ENCODE measurements at places on chromosomes 5 and 9. TPM values are rescaled to one million over a fixed set of nuclear protein-coding genes. Genes with fewer than 3 reads are reported as not detected.

DNA sequence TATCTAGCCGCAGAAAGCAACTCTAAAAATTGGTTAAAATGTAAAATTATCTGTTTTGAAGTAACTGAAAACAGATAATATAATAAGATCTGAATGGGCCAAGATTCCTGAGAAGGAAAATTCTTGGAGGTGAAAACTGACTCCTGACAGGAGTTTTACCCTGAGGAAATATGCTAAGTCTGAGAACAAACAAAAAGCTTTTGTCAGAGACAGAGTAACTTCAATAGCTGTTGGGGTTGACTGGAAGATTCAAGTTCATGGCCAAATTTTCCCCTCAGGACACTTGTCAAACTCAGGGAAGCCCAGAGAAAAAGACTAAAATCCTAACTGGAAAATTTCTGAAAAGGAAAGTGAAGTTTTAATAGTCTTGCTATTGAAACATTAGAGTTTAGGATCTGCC lies 5.7 kb downstream of the PCDHB4 start:
- no peak overlapping the region for H3K4me3 ChIP-seq
- H3K36me3 ChIP-seq, result peaks cover 5% of the 10 kb centered on the region
- peaks cover 23% of the 10 kb centered on the region for H3K27me3 ChIP-seq
- no peak overlapping the region for H3K27ac ChIP-seq
- H3K4me1 ChIP-seq, result no peaks in the 10 kb centered on the region
- DNase-seq, result no peak

CCDC152 gene
- total RNA-seq, result 7.9 TPM

DNA sequence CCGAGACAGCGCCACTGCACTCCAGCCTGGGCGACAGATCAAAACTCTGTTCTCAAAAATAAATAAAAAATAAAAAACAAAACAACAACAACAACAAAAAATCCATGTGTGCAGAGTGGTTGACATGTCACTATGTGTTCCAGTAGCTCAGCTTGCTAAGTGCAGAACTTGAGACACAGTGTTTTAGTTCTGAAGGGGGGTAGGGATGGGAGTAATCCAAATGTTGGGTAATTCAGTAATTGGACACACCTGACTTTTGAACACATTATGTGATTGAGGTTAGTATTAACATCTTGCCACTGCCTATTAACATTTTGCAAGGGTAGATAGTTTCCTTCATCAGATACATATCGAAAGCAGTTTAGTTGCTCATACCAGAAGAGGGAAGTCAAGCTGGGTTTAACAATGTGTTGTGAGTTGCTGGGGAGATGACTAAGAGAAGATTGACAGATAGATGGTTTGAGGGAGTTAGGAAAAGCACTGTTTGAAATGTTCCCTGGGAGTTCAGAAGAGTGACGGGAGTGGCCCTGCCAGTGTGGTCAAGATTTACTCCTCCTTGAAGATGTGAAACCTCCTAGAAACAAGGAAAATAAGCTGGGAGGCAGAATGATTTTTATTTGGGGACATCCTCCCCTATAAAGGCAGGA lies 928 bp downstream of the HACD4 start:
- DNase-seq, result peak; percentile 43
- no peak overlapping the region for H3K4me3 ChIP-seq
- H3K36me3 ChIP-seq, result peaks cover 7% of the 10 kb centered on the region
- H3K27me3 ChIP-seq, result no peaks in the 10 kb centered on the region
- no peak overlapping the region for H3K27ac ChIP-seq

- peaks cover 16% of the 10 kb centered on the region for H3K27me3 ChIP-seq
- H3K4me1 ChIP-seq, result no peaks in the 10 kb centered on the region
- no peak overlapping the region for H3K27ac ChIP-seq
- no peaks in the 10 kb centered on the region for H3K36me3 ChIP-seq
- no peak for DNase-seq
Observed at GRCh38 chr5:176779537-176779936, 30.8 kb upstream of the UNC5A start.

- no peak overlapping the region for H3K27ac ChIP-seq
- DNase-seq, result peak; percentile 81
- peaks cover 66% of the 10 kb centered on the region for H3K27me3 ChIP-seq
- H3K4me3 ChIP-seq, result peak overlapping the region; percentile 5
- no peaks in the 10 kb centered on the region for H3K36me3 ChIP-seq
Observed at GRCh38 chr9:126611592-126612325, 2.0 kb upstream of the LMX1B start.

FAXDC2 gene
- not detected for total RNA-seq

GRCh38 chr5:41908374-41909079 lies 4.4 kb downstream of the RIMOC1 start:
- H3K4me3 ChIP-seq, result no peak overlapping the region
- H3K27ac ChIP-seq, result peak overlapping the region; percentile 50
- no peak for DNase-seq
- H3K27me3 ChIP-seq, result no peaks in the 10 kb centered on the region
- H3K36me3 ChIP-seq, result peaks cover 29% of the 10 kb centered on the region

GRCh38 chr5:72587661-72588308 lies 80.6 kb upstream of the ZNF366 start:
- H3K27ac ChIP-seq, result no peak overlapping the region
- no peaks in the 10 kb centered on the region for H3K36me3 ChIP-seq
- peaks cover 16% of the 10 kb centered on the region for H3K27me3 ChIP-seq
- no peak overlapping the region for H3K4me3 ChIP-seq
- DNase-seq, result no peak

DNA sequence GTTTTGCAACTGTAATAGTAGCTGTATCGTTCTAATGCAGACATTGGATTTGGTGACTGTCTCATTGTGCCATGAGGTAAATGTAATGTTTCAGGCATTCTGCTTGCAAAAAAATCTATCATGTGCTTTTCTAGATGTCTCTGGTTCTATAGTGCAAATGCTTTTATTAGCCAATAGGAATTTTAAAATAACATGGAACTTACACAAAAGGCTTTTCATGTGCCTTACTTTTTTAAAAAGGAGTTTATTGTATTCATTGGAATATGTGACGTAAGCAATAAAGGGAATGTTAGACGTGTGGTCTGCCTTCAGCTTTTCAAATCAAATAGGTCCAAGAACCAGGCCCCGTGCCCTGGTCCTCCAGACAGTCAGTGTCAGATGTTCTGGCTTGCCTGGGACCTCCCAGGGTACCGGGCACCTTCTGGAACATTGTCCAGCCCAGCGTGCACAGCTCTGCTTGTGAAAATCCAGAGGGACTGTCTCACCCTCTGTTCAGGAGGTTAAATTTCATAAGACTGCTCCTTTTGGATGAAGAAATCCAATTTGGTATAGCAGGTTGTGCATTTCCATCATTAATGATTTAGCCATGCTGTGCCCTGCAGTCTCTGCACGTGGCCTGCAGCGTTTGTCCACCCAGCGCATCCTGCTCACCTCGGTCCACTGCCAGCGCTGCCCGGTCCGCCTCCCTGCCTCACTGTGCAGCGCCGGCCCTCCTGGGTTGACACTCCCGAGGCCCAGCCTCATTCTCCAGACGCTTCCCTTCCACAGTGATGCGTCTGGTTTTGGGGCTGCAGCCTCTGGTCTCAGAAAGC lies 6.6 kb upstream of the AHRR start:
- no peak overlapping the region for H3K27ac ChIP-seq
- H3K4me1 ChIP-seq, result no peaks in the 10 kb centered on the region
- DNase-seq, result no peak
- H3K4me3 ChIP-seq, result no peak overlapping the region
- peaks cover 2% of the 10 kb centered on the region for H3K36me3 ChIP-seq
- H3K27me3 ChIP-seq, result peaks cover 8% of the 10 kb centered on the region

- H3K4me1 ChIP-seq, result peaks cover 13% of the 10 kb centered on the region
- peaks cover under 1% of the 10 kb centered on the region for H3K36me3 ChIP-seq
- H3K4me3 ChIP-seq, result no peak overlapping the region
- no peaks in the 10 kb centered on the region for H3K27me3 ChIP-seq
- DNase-seq, result no peak
Observed at GRCh38 chr5:78889369-78890140, 95.6 kb downstream of the ARSB start.

All from activated naive CD4-positive, alpha-beta T cell treated with anti-CD3 and anti-CD28 coated beads for 36 hours (primary cell).